Coronary artery (tissue), 2 donors: ENCODE measurements at places on chromosomes 4 and X.

DNA sequence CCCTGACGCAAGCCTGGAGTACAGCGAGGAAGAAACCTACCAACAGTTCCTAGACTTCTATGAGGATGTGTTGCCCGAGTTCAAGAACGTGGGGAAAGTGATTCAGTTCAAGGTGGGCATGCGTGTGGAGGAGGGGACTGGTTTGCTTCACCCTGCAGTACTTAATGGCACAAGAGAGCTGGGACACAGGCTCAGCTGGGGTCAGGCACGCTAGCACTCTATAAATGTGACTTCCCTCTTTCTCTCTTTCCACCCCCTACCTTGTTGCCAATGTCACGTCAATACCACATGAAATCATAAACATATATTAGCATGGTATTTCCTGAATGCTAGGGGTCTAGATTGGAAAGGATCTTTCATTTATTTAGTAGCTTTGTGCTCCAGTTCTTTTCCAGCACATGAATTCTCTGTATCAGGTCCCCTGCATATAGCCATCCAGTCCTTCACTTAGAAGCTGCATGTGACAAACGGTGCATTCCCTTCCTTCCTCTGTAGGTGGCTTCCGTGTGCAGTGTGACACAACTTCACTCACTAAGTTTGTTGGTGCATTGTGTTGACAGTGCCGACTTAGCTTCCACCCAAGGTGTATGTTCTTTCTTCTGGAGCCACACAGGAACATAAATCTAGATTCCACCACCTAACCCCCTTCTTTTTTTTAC is 25.6 kb downstream of the ZRSR2 start:
- no peak for DNase-seq

GRCh38 chr4:85476381-85476780 is 1.4 kb downstream of the ARHGAP24 start:
- DNase-seq = no peak

DNA sequence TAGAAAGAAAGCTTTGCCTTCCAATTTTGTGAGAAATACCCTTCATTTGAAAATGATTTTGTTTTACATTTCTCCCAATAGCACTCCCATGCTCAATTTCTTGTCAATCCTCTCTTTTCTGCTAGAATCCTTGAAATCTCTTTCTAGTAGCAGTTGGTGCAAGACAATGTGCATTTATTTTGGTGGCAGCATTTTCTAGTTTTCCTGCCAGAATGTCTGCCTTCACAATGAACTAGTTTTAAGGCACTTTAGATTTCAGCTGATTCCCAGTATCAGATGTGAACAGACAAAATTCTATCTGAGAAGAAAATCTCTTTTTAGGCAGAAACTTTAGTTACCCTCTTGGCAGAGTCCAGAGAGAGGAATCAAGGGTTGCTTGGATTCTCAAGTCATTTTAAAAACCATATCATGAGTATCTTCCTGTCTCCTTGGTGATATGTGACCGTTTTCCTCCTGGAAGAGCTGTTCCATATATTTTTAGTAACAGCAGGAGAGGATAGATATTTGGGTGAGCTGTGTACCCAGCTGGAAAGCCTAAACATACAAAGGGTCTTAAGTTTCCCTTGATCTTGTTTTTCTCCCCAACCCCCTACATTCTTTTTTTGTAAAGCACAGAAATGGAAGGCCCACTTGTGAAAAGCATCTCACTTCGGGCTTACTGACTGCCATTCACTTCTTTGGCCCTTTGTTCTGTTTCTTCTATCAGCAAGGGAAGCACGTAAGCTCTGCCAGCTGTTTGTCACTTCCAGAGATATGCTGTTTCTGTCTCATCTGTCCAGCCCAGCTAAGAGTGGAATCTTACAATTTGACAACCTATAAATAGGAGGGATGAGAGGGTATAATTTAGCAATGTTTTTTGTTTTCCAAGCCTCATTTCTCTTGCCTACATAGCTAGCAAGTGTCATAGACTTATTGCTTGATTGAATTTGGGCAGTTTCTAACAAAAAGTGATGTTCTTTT is 38.7 kb downstream of the TSPAN7 start:
- DNase-seq = no peak

- DNase-seq = no peak
Observed at GRCh38 chrX:40068048-40068447, 29.7 kb downstream of the BCOR start.

DNA sequence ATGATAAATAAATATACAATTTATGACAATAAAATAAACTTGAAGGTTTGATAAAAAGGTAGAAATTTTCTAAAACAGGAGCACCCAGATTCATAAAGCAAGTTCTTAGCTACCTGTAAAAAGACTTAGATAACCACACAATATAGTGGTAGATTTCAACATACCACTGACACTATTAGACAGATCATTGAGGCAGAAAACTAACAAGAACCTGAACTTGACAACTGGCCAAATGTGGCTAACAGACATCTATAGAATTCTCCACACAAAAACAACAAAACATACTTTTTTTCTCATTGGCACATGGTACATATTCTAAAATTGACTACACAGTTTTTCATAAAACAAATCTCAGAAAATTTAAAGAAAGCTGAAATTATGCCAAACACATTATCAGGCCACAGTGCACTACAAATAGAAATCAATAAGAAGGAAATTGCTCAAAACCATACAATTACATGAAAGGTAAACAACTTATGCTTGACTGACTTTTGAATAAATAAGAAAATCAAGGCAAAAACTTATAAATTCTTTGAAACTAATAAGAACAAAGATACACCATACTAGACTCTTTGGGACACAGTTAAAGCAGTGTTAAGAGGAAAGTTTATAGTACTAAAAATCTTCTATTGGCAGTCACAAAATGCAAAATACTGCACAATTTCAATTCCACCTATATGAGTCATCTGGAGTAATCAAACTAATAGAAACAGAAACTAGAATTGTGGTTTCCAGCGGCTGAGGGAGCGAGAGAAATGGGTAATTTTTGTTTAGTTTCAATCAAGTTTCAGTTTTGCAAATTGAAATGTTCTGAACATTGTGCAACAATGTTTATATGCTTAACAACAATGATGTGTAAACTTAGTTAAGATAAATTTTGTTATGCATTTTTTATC is 925.6 kb downstream of the SH3BGRL start:
- DNase-seq = no peak

GRCh38 chrX:113747274-113747973 is 836.5 kb upstream of the HTR2C start:
- no peak for DNase-seq

GRCh38 chr4:15756361-15756861 is 21.7 kb upstream of the CD38 start:
- no peak for DNase-seq

- DNase-seq = no peak
Observed at GRCh38 chr4:164906368-164906767, 29.4 kb downstream of the APELA start.

DNA sequence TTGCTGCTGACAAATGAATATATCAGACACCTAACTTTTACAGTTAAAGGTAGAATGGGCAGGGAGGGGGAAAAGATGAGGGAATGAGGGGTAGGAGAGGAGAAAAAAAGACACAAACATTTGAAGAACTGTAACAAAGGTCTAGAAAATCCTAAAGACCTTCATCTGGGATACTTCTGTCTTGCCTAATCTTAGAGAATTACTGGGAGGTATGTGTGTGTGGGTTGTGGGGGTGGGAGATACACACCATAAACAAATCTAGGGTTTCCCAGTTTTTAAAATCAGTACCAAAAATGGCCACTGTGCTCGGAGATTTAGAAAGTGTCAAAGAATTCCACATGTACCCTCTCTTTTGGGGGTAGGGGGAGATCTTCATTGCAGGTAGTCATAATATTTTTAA is 166.7 kb downstream of the SH3KBP1 start:
- no peak for DNase-seq
